Thyroid gland (tissue), 4 donors: ENCODE measurements at places on chromosomes 1 and 21.

GRCh38 chr1:234488054-234489006 lies 9.4 kb upstream of the TARBP1 start:
- no peak for DNase-seq

GRCh38 chr1:241775021-241775420 lies 73.0 kb upstream of the EXO1 start:
- no peak for DNase-seq

GRCh38 chr1:170800812-170801211 lies 134.5 kb upstream of the MROH9 start:
- DNase-seq: no peak

- DNase-seq: no peak
Observed at GRCh38 chr1:150559656-150560010, 10.4 kb downstream of the ADAMTSL4 start.
